ENCODE measurements at places on chromosomes 11 and 22.

- peak; percentile 70 for DNase-seq
Observed at GRCh38 chr11:127105593-127106541, 105.3 kb upstream of the KIRREL3 start.

- no peak for DNase-seq
Observed at GRCh38 chr11:2881076-2881980, 4.2 kb downstream of the CDKN1C start.

DNA sequence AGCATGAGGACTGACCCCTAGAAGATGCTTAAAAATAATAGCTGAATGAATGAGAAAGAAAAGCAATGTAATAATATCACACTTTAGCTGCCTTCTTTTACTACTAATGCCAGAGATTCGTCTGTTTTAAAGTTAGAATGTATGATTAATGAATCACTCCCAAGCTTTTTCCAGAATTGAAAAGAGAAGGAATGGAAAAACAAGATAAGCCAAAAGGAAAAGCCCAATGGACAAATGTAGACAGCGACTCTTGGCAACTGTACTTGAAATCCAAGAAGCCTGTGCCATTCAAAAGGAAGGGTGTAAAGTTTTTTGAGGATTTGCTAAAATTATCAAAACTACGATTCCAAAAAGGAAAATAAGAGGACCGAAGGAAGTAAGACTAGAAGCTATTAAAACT, 40.8 kb upstream of the PAMR1 start:
- DNase-seq = no peak

GRCh38 chr11:87431392-87431791, 393.7 kb downstream of the TMEM135 start:
- no peak for DNase-seq

- DNase-seq = peak; percentile 42
Observed at GRCh38 chr11:86274503-86274902, 27.5 kb upstream of the HIKESHI start.
